ENCODE measurements at places on chromosomes 5 and 9. TPM values are rescaled to one million over a fixed set of nuclear protein-coding genes. Genes with fewer than 3 reads are reported as not detected.

GRCh38 chr9:114304416-114305188, 18.3 kb upstream of the ORM1 start:
- H3K27ac ChIP-seq: no peak overlapping the region
- no peaks in the 10 kb centered on the region for H3K36me3 ChIP-seq
- H3K27me3 ChIP-seq: no peaks in the 10 kb centered on the region
- no peak overlapping the region for H3K4me3 ChIP-seq
- no peak for DNase-seq

DNA sequence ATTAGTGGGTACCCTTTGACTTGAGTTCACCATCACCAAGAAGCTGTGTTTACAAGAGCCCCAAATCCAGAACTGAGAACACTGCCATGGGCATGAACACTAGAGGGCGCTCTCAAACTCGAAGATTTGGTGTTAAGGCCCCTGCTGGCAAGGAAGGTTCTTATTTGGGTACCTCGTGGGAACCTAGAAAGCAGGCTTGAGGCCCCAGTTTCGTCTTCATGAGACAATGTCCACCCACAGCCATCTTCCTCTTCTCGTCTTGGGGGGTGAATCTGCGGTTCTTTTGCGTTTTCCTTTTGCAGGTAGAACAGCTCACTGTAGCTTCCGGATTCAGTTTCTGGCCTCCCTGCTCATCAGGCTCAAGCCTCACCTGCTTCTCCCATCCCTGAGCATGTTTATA, 184.0 kb downstream of the SEMA5A start:
- no peaks in the 10 kb centered on the region for H3K36me3 ChIP-seq
- H3K4me1 ChIP-seq: no peaks in the 10 kb centered on the region
- H3K27me3 ChIP-seq: no peaks in the 10 kb centered on the region

GRCh38 chr9:132591751-132592314, 9.4 kb downstream of the BARHL1 start:
- no peaks in the 10 kb centered on the region for H3K36me3 ChIP-seq
- H3K27me3 ChIP-seq: peaks cover 13% of the 10 kb centered on the region
- no peak overlapping the region for H3K4me3 ChIP-seq
- H3K27ac ChIP-seq: no peak overlapping the region

The LHX2 gene
- total RNA-seq: not detected

- no peak overlapping the region for H3K27ac ChIP-seq
- no peaks in the 10 kb centered on the region for H3K36me3 ChIP-seq
- H3K27me3 ChIP-seq: no peaks in the 10 kb centered on the region
- no peak overlapping the region for H3K4me3 ChIP-seq
- no peaks in the 10 kb centered on the region for H3K4me1 ChIP-seq
Observed at GRCh38 chr9:78510035-78510434, 213.1 kb downstream of the PSAT1 start.

The HACD4 gene
- 5.1 TPM for total RNA-seq

The TMEM174 gene
- not detected for total RNA-seq

DNA sequence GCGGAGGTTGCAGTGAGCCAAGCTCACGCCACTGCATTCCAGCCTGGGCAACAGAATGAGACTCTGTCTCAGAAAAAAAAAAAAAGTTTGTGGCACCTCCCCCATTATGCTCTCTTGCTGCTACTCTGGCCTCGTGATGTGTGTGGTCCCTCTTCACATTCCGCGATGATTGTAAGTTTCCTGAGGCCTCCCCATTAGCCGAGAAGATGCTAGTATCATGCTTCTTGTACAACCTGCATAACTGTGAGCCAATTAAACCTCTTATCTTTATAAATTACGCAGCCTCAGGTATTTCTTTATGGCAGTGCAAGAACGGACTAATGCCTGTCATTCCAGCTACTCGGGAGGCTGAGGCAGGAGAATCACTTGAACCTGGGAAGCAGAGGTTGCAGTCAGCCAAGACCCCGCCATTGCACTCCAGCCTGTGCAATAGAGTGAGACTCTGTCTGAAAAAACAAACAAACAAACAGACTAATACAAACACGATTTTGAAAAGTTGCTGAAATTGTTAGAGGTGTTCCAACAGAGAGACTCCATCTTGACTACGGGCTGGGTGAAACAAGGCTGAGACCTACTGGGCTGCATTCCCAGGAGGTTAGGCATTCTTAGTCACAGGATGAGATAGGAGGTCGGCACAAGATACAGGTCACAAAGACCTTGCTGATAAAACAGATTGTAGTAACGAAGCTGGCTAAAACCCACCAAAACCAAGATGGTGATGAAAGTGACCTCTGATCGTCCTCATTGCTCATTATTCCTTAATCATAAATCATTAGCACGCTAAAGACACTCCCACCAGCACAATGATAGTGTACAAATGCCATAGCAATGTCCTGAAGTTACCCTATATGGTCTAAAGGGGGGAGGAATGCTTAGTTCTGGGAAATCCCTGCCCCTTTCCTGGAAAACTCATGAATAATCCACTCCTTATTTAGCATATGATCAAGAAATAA, 8.3 kb upstream of the AFF4 start:
- H3K27ac ChIP-seq: no peak overlapping the region
- H3K36me3 ChIP-seq: no peaks in the 10 kb centered on the region
- H3K27me3 ChIP-seq: no peaks in the 10 kb centered on the region
- H3K4me3 ChIP-seq: no peak overlapping the region
- DNase-seq: no peak

All from breast epithelium (tissue), 4 donors.